Activated naive CD4-positive, alpha-beta T cell treated with anti-CD3 and anti-CD28 coated beads for 36 hours (primary cell): ENCODE measurements at places on chromosomes 5 and 9. TPM values are rescaled to one million over a fixed set of nuclear protein-coding genes. Genes with fewer than 3 reads are reported as not detected.

- H3K27me3 ChIP-seq: no peaks in the 10 kb centered on the region
- no peak for DNase-seq
- no peak overlapping the region for H3K27ac ChIP-seq
- no peak overlapping the region for H3K4me3 ChIP-seq
- no peaks in the 10 kb centered on the region for H3K4me1 ChIP-seq
- H3K36me3 ChIP-seq: no peaks in the 10 kb centered on the region
Measured at GRCh38 chr5:8577792-8578191, 708.8 kb downstream of the MTRR start.

- H3K36me3 ChIP-seq: no peaks in the 10 kb centered on the region
- H3K4me3 ChIP-seq: no peak overlapping the region
- no peaks in the 10 kb centered on the region for H3K4me1 ChIP-seq
Measured at GRCh38 chr9:36803961-36804360, 230.1 kb downstream of the PAX5 start.

GRCh38 chr5:67774267-67774552 is 441.3 kb upstream of the PIK3R1 start:
- no peaks in the 10 kb centered on the region for H3K36me3 ChIP-seq
- H3K27me3 ChIP-seq: peaks cover 2% of the 10 kb centered on the region
- H3K4me1 ChIP-seq: no peaks in the 10 kb centered on the region
- H3K27ac ChIP-seq: no peak overlapping the region
- no peak for DNase-seq

- H3K4me3 ChIP-seq: no peak overlapping the region
- H3K27me3 ChIP-seq: no peaks in the 10 kb centered on the region
- peaks cover 2% of the 10 kb centered on the region for H3K4me1 ChIP-seq
Measured at GRCh38 chr5:31965227-31965626, 208.9 kb downstream of the GOLPH3 start.

DNA sequence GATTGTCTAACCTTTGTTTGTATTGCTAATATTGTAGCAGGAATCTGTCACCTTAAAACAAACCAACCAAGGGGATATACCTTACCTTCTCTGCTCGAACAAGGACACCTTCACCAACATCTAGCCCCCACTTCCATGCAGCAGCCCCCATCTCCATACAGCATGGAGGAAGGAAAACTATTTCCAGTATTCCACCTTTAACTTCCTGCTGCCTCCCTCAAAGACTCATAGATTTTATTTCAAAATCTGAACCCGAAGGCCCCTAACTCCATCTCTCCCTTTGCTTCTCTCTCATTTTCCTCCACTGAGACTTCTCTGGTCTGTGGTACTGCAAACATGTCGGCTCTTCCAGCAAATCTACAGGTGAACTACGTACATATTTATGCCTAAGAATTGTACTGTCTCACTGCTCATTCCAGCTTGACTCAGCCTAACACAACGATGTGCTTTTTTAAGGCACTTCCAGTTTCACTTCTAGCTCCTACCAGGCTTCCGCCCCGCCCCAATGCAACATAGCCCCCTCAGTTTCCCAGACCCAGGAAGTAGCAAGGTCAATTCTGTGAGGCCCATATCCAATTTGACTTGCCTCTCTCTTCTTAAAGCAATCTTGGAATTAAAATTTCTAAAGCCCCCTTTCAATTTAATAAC is 70.7 kb upstream of the RNF38 start:
- H3K27me3 ChIP-seq: no peaks in the 10 kb centered on the region
- H3K27ac ChIP-seq: peak overlapping the region; percentile 89
- H3K4me1 ChIP-seq: peaks cover 34% of the 10 kb centered on the region
- DNase-seq: peak; percentile 78
- peak overlapping the region; percentile 65 for H3K4me3 ChIP-seq

- no peaks in the 10 kb centered on the region for H3K4me1 ChIP-seq
- no peak for DNase-seq
- no peaks in the 10 kb centered on the region for H3K36me3 ChIP-seq
- no peak overlapping the region for H3K4me3 ChIP-seq
Measured at GRCh38 chr9:135698767-135699166, 514 bp downstream of the SOHLH1 start.

DNA sequence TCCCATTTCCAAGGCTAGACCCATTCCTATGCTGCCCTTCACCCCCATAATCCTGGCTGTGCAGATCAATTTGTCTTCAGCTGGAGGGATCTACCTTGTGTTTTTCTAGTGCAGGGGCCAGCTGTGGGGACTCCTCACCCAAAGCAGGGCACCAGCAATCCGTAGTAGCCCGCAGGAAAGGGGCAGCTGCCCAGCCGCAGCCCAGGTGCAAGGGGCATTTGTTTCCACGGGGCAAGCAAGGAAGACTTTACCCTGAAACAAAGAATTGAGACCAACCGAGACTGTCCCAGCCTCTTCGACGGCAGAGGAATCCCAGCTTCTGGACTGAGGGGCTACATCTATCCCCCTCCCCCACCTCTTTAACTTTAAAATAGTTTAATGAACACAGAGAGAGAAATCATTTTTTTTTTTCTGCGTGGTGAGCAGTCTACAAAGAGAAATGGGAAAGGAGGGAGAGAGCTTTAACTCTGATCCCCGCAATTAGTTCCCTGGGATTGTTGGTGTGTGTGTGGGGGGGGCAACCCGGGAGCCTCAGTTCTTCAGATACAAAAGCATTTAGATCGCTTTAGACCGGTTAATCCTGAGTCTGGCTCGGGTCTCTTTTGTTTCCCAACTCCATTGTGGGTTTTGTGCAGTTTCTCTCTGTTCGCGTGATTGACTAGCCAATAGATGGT is 10.6 kb upstream of the LHX2 start:
- DNase-seq: no peak
- no peaks in the 10 kb centered on the region for H3K36me3 ChIP-seq
- H3K4me3 ChIP-seq: peak overlapping the region; percentile 48
- no peak overlapping the region for H3K27ac ChIP-seq

DNA sequence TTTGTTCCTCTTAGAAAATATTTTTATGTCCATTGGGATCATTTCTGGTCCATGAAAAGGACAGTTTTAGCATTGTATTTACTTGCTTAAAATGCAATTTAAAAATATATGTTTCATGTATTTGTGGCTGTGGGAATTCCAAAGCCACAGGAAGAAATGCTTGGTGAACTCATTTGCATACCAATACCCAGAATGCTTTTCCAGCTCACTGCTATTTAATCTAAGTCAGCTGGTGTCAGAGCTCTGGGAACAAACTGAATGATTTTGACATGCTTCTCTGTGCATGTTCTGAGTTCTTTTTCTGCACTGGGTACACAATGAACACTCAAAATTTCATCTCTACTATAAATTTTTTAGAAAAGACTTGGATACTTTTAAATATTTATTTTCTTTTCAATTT is 482.8 kb upstream of the ARRDC3 start:
- DNase-seq: no peak
- H3K4me3 ChIP-seq: no peak overlapping the region
- no peaks in the 10 kb centered on the region for H3K27me3 ChIP-seq
- no peaks in the 10 kb centered on the region for H3K36me3 ChIP-seq
- H3K27ac ChIP-seq: no peak overlapping the region

DNA sequence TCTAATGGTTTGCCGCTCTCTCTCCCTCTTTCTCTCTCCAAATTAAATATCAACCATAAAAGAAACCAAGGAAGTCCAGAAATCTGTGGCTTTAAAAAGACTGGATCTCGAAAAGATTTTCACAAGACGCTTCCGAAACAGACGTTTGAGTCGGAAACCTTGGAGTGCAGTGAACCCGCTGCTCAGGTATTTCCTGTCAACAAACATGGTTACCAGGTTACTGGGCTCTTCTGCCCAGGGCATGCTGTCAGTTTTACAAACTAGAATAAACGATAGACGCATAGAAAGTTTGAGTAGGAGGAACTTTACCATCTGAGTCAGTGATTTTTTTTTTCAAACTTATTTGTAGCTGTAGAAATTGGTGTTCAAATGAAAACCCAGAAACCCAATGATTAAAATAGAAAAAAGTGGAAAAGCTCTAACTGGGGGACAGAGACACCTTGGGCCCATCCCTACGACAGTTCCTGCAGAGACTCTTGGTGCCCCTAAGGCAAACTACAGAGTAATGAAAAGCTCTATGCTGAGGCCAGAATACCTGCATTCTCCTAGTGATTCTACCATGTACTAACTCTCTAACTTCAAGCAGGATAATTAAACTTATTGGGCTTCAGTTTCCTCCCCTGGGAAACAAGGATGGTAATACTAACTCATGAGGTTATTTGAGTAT is 90.0 kb downstream of the DOCK8 start:
- DNase-seq: no peak
- no peak overlapping the region for H3K4me3 ChIP-seq
- no peaks in the 10 kb centered on the region for H3K27me3 ChIP-seq

DNA sequence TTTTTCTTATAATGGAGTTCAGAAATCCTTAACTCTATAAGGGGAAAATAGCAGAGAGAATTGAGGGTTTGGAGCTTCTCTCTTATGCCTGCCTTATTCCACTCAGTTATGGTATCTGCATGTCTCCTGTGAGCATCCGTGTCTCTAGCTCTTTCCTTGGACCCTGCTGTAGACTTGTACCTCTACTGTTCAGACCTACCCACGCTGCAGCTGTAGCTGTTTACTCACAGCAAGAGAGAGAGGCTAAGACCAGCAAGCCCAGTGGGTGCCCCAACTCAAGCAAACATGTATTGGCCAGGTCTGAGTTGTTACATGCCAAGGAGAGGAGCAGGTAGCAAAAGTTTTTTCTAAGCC is 7.1 kb upstream of the PCSK1 start:
- peaks cover 2% of the 10 kb centered on the region for H3K4me1 ChIP-seq
- no peaks in the 10 kb centered on the region for H3K36me3 ChIP-seq
- H3K4me3 ChIP-seq: no peak overlapping the region
- no peak for DNase-seq
- H3K27me3 ChIP-seq: peaks cover 37% of the 10 kb centered on the region

DNA sequence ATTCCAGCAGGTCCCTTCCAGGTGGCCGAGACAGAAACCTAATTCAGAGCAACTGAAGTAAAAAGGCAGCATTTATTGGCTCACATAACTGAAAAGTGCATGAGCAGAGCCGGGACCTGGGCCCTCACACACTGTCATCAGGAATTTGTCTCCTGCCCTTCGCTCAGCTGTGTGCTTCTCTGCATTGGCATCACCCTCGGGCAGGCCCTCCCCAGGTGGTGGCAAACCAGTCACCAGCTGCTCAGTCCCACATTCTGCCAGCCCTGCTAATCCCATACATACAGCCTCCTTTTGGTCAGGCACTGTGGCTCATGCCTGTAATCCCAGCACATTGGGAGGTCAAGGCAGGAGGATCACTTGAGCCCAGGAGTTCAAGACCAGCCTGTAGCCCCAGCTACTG is 11.5 kb upstream of the CPLX2 start:
- no peak for DNase-seq
- no peak overlapping the region for H3K4me3 ChIP-seq
- H3K4me1 ChIP-seq: no peaks in the 10 kb centered on the region
- peaks cover 5% of the 10 kb centered on the region for H3K27me3 ChIP-seq
- H3K27ac ChIP-seq: no peak overlapping the region
- H3K36me3 ChIP-seq: no peaks in the 10 kb centered on the region

DNA sequence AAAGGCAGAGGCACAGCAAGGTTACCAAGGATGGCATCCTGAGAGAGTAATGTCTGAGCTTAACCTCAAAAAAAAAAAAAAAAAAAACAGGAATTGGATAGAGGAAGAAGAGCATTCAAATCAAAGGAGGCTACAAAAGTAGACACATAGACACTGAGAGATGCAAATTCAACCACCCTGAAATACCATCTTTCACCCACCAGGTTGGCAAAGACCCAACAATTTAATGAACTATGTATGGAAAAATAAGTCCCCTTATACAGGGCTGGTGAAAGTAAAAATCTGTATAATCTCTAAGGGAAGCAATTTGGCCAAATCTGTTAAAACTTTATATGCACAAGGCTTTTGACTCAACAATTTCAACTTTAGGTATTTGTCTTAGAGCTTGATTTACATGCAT is 4.9 kb downstream of the NADK2 start:
- H3K4me1 ChIP-seq: peaks cover 31% of the 10 kb centered on the region
- DNase-seq: no peak
- H3K4me3 ChIP-seq: no peak overlapping the region

- DNase-seq: no peak
- H3K27me3 ChIP-seq: no peaks in the 10 kb centered on the region
- H3K36me3 ChIP-seq: no peaks in the 10 kb centered on the region
Measured at GRCh38 chr9:15856591-15856990, 303.7 kb downstream of the CCDC171 start.

GRCh38 chr9:105966834-105967233 is 272.5 kb downstream of the TMEM38B start:
- no peaks in the 10 kb centered on the region for H3K27me3 ChIP-seq
- no peak overlapping the region for H3K4me3 ChIP-seq
- no peak overlapping the region for H3K27ac ChIP-seq
- no peaks in the 10 kb centered on the region for H3K36me3 ChIP-seq

- no peaks in the 10 kb centered on the region for H3K27me3 ChIP-seq
- no peaks in the 10 kb centered on the region for H3K36me3 ChIP-seq
- H3K4me3 ChIP-seq: no peak overlapping the region
- peaks cover 7% of the 10 kb centered on the region for H3K4me1 ChIP-seq
- no peak overlapping the region for H3K27ac ChIP-seq
- peak; percentile 69 for DNase-seq
Measured at GRCh38 chr9:134301387-134302129, 24.7 kb upstream of the RXRA start.

DNA sequence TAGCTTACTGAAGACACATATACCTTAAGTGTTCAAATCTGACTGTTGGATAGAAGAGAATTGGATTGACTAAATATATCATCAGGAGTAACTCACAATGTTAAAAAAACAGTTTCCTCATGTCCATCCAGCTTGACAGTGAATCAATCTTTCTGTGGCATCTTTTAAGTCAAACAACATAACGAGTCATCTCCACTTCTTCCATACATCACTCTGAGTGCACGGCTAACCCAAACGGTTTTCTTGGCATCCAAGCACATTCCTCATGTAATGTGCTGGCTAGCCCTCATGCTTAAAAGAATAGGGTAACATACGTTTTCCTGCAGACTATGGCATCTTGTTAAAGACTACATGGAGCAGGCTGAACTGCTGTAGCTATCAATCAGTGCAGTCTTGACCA is 291.5 kb upstream of the TRPC7 start:
- no peak for DNase-seq
- no peaks in the 10 kb centered on the region for H3K4me1 ChIP-seq
- no peaks in the 10 kb centered on the region for H3K36me3 ChIP-seq
- H3K4me3 ChIP-seq: no peak overlapping the region

GRCh38 chr5:171957591-171958251 is 48.7 kb downstream of the FBXW11 start:
- H3K27me3 ChIP-seq: no peaks in the 10 kb centered on the region
- H3K36me3 ChIP-seq: no peaks in the 10 kb centered on the region
- H3K4me1 ChIP-seq: peaks cover 92% of the 10 kb centered on the region
- peak overlapping the region; percentile 79 for H3K27ac ChIP-seq
- peak; percentile 89 for DNase-seq
- H3K4me3 ChIP-seq: peak overlapping the region; percentile 22

GRCh38 chr5:131460867-131461572 is 174.0 kb downstream of the RAPGEF6 start:
- H3K27me3 ChIP-seq: no peaks in the 10 kb centered on the region
- peaks cover 53% of the 10 kb centered on the region for H3K4me1 ChIP-seq

The MUSK gene
- total RNA-seq: not detected

The SOX30 gene
- 0.57 TPM for total RNA-seq

The ECM2 gene
- not detected for total RNA-seq

The NIM1K gene
- 0.57 TPM for total RNA-seq

The PPIC gene
- total RNA-seq: not detected

The TPPP gene
- total RNA-seq: 0.02 TPM

The LCN10 gene
- 0.83 TPM for total RNA-seq
